ENCODE measurements at places on chromosomes 6 and 20. TPM values are rescaled to one million over a fixed set of nuclear protein-coding genes. Genes with fewer than 3 reads are reported as not detected.

GRCh38 chr6:11113038-11113437, 1.5 kb upstream of the ERVFRD-1 start:
- H3K4me1 ChIP-seq = no peaks in the 10 kb centered on the region
- H3K27ac ChIP-seq = no peak overlapping the region
- DNase-seq = peak; percentile 25
- H3K4me3 ChIP-seq = no peak overlapping the region
- no peaks in the 10 kb centered on the region for H3K36me3 ChIP-seq

GRCh38 chr6:15930207-15930606, 198.7 kb upstream of the MYLIP start:
- H3K4me1 ChIP-seq = peaks cover 2% of the 10 kb centered on the region
- H3K27ac ChIP-seq = no peak overlapping the region
- no peak for DNase-seq
- no peak overlapping the region for H3K4me3 ChIP-seq

DNA sequence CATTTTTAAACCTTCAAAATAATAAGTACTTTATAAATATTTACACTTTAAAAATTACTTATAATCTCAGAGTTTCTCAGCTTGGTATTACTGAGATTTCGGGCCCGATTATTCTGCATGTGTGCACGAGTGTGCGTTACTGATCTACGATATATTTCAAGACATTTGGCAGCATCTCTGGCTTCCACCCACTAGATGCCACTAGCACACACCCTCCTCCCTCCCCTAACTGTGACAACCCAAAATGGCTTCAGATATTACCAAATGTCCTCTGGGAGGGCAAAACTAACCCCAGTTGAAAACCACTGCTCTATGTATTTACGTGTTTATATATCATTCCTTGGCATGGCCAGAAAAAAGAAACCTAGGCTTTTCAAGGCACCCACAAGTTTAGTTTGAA, 95.9 kb downstream of the FYN start:
- DNase-seq = no peak
- H3K27me3 ChIP-seq = no peaks in the 10 kb centered on the region
- no peak overlapping the region for H3K4me3 ChIP-seq
- peaks cover 11% of the 10 kb centered on the region for H3K36me3 ChIP-seq
- no peak overlapping the region for H3K27ac ChIP-seq

DNA sequence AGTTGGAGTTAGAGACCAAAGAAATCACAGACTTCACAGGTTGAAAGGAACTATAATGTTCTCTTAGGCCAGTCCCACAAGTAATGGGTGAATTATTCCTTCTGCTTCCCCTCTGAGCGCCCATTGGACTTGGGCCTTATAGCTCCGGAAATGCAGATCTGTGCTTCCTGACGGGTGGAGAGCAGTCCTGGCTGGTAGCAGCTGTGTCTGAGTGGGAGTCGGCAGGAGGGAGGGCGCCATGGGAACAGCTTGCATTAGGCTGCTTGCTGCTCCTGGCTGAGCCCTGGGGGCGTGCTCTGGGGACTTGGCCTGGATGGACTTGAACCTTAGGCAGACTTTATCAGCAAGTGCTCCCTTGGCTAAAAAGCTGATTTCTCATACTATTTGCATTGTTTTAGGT, 18.4 kb upstream of the NUP153 start:
- peaks cover 6% of the 10 kb centered on the region for H3K4me1 ChIP-seq
- no peaks in the 10 kb centered on the region for H3K36me3 ChIP-seq
- peak; percentile 70 for DNase-seq
- H3K4me3 ChIP-seq = no peak overlapping the region
- no peak overlapping the region for H3K27ac ChIP-seq

Gene MATN4
- 0.58 TPM for total RNA-seq

Gene LAMA2
- 165 TPM for total RNA-seq

Gene MC3R
- total RNA-seq = not detected

Data from muscle of leg (tissue), 16 donors.